ENCODE measurements at places on chromosomes 4 and X.

DNA sequence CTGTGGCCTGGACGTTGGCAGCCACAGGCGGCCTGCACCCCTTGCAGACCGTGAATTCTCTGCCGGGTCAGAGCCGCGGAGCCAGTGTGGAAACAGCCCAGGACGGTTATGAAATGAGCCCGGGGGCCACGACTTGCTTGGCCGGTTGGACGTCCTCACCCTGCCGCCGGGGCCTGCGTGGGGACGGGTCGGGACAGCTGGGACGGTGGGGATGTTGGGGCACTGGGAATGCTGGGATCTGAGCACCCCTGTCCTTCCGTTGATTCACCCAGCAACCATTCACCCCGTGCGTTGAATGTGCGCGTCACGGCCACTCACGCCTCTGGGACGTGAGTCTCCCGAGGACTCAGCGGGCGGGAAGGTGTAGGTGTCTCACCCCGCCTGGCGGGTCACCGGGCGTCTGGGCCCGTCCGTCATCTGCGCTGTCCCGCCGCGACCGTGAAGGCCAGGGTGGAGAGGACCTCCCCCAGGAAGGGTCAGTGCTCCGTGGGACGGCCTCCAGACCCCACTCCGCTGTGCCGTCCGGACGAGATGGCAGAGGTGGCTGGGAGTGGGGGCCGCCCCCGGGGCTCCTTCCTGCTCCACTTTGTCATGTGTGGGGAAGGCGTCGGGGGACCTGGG, 4.5 kb upstream of the PLCXD1 start:
- no peaks in the 10 kb centered on the region for H3K27me3 ChIP-seq
- H3K27ac ChIP-seq = peak overlapping the region; percentile 59
- peak overlapping the region; percentile 83 for H3K4me3 ChIP-seq
- DNase-seq = no peak

GRCh38 chr4:174669270-174669669, 147.0 kb upstream of the HPGD start:
- no peaks in the 10 kb centered on the region for H3K4me1 ChIP-seq
- H3K36me3 ChIP-seq = no peaks in the 10 kb centered on the region
- H3K4me3 ChIP-seq = no peak overlapping the region
- H3K27ac ChIP-seq = no peak overlapping the region
- DNase-seq = no peak

DNA sequence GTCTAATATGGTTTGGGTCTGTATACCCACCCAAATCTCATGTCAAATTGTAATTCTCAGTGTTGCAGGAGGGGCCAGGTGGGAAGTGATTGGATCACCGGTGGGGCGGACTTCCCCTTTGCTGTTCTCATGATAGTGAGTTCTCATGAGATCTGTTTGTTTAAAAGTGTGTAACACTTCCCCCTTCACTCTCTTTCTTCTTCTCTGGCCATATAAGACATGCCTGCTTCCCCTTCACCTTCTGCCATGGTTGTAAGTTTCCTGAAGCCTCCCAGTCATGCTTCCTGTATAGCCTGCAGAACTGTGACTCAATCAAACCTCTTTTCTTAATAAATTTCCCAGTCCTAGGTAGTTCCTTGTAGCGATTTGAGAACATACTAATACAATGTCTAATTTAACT, 19.7 kb upstream of the SCRG1 start:
- H3K4me3 ChIP-seq = no peak overlapping the region
- no peaks in the 10 kb centered on the region for H3K27me3 ChIP-seq
- H3K36me3 ChIP-seq = no peaks in the 10 kb centered on the region
- no peak for DNase-seq
- no peak overlapping the region for H3K27ac ChIP-seq

- no peaks in the 10 kb centered on the region for H3K27me3 ChIP-seq
- no peak for DNase-seq
- peaks cover 34% of the 10 kb centered on the region for H3K4me1 ChIP-seq
- peaks cover 8% of the 10 kb centered on the region for H3K36me3 ChIP-seq
- H3K27ac ChIP-seq = no peak overlapping the region
These were observed 18.6 kb downstream of the ACSL4 start for GRCh38 chrX:109714340-109714958.

- no peaks in the 10 kb centered on the region for H3K36me3 ChIP-seq
- DNase-seq = no peak
- H3K27me3 ChIP-seq = peaks cover 66% of the 10 kb centered on the region
- no peak overlapping the region for H3K27ac ChIP-seq
- H3K4me3 ChIP-seq = no peak overlapping the region
These were observed 118.1 kb downstream of the SORCS2 start for GRCh38 chr4:7310451-7310850.
